ENCODE measurements at places on chromosomes 3 and 15. TPM values are rescaled to one million over a fixed set of nuclear protein-coding genes. Genes with fewer than 3 reads are reported as not detected.

- no peak for DNase-seq
Measured at GRCh38 chr3:161474139-161474538, 22.5 kb upstream of the OTOL1 start.

GRCh38 chr3:119456469-119456868, 6.9 kb downstream of the TMEM39A start:
- DNase-seq = no peak

GRCh38 chr3:13132731-13133410, 59.6 kb upstream of the IQSEC1 start:
- no peak for DNase-seq

- no peak for DNase-seq
Measured at GRCh38 chr15:85821545-85821944, 26.8 kb upstream of the KLHL25 start.

GRCh38 chr3:192905980-192906678, 11.5 kb downstream of the MB21D2 start:
- DNase-seq = no peak

GRCh38 chr3:18372786-18373405, 52.2 kb downstream of the SATB1 start:
- DNase-seq = no peak

Gene TMEM40
- total RNA-seq = not detected

Gene BFSP2
- not detected for total RNA-seq

Gene NR2F2
- total RNA-seq = not detected

Gene SI
- total RNA-seq = not detected

Gene RTP4
- total RNA-seq = 3.2 TPM

Gene PPARG
- not detected for total RNA-seq
